Kidney epithelial cell (primary cell): ENCODE measurements at places on chromosomes 2 and 18.

- no peak for DNase-seq
Observed at GRCh38 chr2:219127037-219127635, 33.5 kb downstream of the NHEJ1 start.

DNA sequence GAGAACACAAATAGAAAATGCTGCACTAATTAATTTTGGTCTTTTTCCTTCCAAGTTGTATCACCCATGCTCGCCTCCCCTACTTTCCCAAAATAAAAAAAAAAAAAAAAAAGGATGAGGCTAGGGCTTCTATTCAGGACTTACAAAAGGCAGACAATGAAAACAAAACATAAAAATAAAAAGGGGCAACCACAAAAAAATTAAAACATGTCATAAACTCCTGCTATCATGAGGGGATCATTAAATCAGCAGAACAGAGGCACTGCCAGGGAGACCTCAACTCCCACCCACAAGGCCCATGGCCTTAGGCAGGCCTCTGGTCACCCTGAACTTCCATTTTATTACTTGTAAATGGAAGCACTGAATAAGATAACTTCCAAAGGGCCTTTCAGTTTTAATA, 23.3 kb downstream of the EPB41L3 start:
- no peak for DNase-seq

DNA sequence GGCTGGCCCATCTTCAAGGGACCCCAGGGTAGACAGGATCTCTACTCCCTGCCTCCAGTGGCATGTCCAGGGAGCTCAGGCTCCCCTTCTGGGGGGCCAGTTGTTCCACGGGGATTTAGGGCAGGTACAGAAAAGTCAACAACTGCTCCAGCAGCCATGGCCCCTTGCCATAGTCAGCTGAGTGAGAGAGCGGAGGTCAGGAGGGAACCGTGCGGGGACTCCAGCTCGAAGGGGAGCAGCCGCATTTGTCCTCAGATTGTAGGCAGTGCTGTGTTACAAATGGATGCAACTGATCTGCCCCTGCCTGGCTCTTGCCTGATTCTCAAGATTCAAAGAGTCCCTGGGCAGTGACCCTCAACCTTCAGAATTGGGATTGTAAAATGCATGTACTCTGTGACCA, 49.9 kb downstream of the ITGB1BP1 start:
- no peak for DNase-seq

DNA sequence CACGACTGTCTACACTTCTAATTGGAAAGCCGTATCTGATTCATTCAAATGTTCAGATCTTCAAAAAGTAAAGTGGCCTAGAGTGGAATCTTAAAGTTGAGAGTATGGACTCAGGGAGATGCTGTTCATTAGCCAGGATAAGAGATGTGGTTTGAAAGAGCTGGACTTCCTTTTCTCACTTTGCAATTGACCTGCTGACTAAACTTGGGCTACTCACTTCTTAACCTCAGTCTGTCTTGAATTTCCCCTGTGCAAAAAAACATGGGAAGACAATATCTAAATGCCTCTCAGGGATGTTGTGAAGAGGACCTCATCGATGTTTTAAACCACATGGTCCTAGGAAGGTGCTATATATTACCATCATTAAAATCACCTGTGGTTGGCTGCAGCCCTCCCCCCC, 64.1 kb downstream of the BCL2 start:
- DNase-seq, result no peak

- no peak for DNase-seq
Observed at GRCh38 chr18:11651899-11652298, 37.2 kb upstream of the GNAL start.

DNA sequence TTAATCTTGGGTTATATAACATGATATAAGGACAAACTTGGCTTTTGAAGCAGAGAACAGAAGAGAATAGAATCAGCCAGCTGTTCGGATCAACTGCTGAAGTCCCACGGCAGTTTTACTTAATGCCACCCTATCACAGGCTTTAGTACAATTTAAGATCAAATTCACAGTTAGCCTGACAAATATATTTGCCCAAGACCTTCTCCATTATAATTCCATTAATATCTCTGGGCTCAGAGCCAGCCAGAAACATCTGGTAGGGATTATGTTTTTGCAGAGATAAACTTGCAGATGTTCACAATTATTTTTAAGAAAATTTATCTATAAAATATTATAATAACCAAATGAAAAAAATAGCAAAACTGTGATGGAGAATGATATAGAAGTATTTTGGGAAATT, 381.4 kb downstream of the RAD51AP2 start:
- no peak for DNase-seq

GRCh38 chr2:12036640-12036983, 290.2 kb downstream of the LPIN1 start:
- DNase-seq, result no peak

- no peak for DNase-seq
Observed at GRCh38 chr2:39875914-39876267, 96.8 kb upstream of the THUMPD2 start.

GRCh38 chr2:238155051-238155760, 3.6 kb upstream of the ERFE start:
- peak; percentile 96 for DNase-seq

GRCh38 chr2:175008009-175008408, 2.8 kb upstream of the CHN1 start:
- DNase-seq, result no peak

DNA sequence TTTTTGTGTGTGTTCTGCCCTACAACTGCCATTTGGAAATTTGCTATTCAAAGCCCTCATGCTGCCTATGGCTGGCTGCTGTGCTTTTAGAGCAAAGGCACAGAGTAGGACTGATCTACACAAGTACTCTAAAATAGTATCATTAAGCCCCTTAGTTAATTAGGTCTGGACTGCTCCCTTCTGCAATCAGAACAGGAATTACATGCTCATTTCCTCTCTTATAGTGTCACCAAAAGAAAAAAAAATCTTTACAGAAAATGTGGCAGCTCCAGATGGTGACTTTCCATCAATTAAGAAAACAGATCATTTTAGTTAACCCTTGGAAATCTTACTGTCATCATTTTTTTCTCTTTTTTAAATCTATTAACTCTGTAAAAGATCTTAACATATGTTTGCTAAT, 337.5 kb downstream of the RIT2 start:
- DNase-seq, result no peak

DNA sequence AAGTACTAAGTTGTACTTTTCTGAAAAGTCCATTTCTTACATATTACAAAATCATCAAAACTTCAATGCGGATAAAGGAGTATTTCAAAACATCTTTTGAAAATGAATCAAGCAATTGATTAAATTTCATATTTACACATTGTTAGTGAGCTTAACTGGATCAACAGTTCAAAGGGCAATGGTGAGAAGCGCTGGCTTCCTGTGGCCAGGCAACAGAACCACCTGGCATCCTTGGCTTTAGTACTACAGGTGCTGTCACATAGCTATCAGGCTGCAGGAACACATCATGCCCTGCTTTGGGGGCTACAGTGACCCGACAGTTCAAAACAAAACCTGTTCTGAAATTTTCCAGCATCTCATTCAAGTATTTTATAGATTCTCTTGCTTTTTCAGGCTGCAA, 59.2 kb downstream of the SMAD2 start:
- no peak for DNase-seq

GRCh38 chr2:196887431-196887830, 39.1 kb downstream of the PGAP1 start:
- no peak for DNase-seq

DNA sequence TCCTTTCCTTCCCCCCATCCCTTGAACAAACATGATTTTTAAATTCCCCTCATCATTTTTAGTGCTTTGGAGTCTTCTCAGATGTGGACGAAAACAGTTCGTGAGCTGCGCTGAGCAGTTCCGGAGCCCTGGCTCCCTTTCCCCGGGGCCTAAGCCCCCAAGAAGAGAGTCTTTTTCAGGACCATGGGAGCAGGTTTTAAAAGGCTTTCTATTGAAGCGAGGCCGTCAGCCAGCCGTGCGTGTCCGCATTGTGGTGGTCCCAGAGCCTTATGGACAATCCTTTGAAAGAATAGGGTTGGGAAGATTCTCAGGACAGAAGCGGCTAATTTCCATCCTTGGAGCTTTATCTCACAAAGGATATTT, 290.7 kb downstream of the SOX11 start:
- DNase-seq, result no peak

DNA sequence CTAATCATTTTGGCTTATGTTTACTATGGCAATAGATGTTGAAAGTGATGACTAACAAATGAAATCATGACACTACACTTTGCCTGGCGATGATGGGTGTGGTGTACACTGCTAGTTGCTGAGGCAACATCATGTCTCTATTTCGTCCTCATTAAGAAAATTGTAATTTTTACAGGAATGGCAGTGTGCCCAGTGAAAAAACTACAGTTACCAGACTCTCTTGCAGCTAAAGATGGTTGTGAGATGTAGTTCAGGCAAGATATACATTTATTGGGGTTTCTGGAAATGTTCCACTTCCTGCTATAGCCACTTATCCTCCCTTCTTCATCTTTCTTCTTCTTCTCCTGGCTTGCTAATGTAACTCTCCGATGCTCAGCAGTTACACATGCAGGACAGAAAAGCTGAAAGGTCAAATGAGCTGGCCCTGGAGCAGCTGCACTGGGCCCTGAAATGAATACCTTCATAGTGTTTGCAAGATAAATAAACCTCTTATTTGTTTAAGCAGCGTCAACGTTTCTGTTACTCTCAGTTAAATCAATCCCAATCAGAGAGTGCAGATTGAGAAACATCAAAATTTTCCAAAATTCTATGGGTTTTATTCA, 46.0 kb downstream of the SOCS6 start:
- DNase-seq, result no peak

DNA sequence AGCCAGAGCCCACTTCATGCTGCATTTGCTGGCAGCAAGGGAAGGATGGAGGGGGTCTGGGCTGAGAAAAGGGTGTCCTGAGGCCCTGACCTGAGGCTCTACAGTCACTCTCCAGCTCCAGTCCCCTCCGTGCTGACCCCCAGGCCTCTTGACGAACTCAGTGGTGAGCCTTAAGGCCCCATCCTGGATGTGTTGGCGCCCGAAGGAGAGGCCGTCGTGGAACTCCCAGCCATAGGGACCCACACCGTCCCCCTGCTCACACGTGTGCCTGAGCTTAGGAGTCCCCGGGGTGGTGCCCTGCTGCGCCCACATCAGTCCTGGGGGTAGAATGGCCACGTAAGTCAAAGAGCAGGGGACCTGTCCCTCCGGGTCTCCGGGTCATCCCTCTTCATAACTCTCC, 776 bp downstream of the MOGS start:
- no peak for DNase-seq

GRCh38 chr2:25362434-25363145, 20.9 kb upstream of the DNMT3A start:
- no peak for DNase-seq

DNA sequence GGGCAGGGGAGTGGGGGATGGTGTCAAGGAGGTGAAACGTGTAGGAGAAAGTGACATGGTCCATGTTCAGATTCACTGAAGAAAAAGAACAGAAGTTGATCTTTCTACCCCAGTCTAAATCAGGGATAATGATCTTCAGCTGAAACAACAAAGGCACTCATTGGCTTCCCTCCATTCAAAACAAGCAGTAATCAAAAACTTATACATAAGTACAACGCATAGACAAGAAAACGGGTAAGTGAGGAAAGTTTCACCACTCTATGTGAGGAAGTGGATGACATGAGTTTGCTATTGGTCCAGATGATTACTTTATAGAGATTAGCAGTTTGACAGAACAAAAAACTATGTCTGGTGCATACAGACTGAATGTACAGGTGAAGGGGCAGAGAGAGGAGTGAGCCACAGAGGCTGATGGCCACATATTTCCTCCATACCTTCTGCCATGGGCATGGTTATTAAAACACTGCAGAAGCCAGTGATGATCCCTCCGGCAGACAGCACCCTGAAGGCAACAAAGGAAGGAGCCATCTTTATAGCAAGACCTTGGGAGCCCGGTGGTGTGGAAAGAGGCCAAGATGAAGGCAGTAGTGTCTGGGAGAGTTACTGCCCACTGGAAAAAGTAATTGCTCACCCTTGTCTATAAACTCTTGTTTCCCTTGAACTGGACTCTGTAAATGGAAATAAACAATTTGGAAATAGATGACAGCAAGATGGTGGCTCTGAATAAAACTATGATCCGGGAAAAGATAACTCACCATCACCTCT, 57.7 kb downstream of the SLC25A12 start:
- DNase-seq, result no peak

DNA sequence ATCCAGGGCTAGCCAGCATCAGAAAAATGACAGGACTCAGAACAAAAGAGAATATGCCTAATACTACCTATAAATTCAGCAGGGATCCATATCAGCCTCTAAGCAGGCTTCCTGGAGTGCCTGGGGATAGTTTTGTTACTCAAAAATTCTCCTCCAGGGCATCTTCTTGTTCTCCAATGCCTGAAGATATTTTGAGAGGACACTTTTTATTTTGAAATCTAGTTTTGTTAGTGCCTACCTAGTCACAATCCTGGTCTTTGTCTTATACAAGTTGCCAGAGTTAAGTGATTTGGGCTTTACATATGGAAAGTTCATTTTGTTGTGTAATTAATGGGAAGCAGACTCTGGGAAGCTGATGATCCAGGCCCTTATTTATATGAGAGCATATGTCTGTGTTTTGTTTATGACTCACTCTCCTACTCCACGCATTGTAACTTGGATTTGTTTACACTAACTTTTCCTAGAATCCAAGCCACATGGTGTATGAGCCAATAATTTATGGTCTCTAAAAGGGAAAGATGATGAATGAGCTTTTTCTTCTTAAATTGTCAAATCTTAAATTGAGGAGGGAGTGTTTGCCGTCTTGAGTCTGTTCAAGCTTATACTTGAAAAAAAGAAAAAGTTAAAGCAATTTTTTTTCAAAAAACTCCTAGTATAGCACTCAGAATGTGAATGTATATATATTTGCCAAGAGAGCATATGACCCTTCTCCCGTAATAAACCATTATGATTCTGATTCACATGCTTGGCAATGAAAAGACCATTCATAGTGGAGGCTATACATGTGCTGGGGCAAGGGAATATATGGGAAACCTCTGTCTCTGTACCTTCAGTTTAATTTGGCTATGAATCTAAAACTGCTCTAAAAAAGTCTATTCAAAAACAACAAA, 370.3 kb downstream of the SETBP1 start:
- DNase-seq, result peak; percentile 48

DNA sequence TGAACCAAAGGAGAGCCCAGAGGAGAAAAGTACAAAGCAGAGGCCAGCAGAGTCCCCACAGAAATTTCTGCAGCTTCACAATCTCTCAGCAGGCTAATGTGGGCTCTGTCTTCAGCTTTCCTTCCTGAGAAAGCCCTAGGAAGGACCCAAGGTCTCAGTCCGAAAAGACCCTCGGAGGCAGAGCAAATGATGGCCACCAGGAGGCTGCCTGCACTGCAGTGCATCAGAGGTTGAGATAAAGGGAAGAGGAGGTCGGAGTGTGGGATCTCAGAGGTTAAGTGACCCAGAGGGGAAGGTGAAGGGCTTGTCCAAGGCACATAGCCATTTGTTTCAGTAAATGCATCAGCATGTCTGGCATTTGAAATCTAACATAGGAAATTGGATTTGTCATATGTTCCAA, 299.1 kb upstream of the SLC14A2 start:
- DNase-seq, result no peak

- no peak for DNase-seq
Observed at GRCh38 chr2:88698027-88698413, 6.5 kb downstream of the RPIA start.

- no peak for DNase-seq
Observed at GRCh38 chr2:85266146-85267041, 61.4 kb downstream of the TGOLN2 start.
